Hematopoietic multipotent progenitor cell treated with erythropoietin and hydrocortisone succinate and interleukin-3 and kit ligand, for 4 days (in vitro differentiated cells): ENCODE measurements at places on chromosomes 1 and 21.

DNA sequence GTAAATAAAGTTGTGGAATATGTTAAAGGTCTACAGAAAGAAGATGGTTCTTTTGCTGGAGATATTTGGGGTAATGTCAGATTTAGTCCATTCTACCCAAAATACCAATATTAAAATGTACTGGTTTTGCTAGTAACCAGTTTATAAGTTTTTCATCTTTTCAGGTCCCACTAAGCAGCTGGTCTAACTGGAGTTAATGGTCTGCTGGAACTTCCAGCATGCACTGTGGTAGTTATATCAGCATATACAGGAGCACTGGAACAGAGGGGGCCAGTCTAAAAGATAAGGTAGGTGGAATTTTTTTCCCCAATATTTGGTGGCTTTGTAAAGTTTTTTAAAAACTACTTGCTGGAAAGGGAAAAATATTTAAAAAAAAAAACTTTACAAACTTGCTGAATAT is 3.9 kb downstream of the RABGGTB start:
- DNase-seq: no peak

- DNase-seq: no peak
Observed at GRCh38 chr1:19067182-19067911, 110.9 kb upstream of the IFFO2 start.

- DNase-seq: no peak
Observed at GRCh38 chr1:59561796-59562195, 253.0 kb upstream of the HOOK1 start.

GRCh38 chr1:23528250-23528978 is 2.6 kb downstream of the E2F2 start:
- peak; percentile 98 for DNase-seq

- DNase-seq: no peak
Observed at GRCh38 chr1:182990413-182991144, 32.6 kb upstream of the LAMC1 start.

GRCh38 chr1:93079685-93080141 is 630 bp downstream of the MTF2 start:
- DNase-seq: peak; percentile 74

DNA sequence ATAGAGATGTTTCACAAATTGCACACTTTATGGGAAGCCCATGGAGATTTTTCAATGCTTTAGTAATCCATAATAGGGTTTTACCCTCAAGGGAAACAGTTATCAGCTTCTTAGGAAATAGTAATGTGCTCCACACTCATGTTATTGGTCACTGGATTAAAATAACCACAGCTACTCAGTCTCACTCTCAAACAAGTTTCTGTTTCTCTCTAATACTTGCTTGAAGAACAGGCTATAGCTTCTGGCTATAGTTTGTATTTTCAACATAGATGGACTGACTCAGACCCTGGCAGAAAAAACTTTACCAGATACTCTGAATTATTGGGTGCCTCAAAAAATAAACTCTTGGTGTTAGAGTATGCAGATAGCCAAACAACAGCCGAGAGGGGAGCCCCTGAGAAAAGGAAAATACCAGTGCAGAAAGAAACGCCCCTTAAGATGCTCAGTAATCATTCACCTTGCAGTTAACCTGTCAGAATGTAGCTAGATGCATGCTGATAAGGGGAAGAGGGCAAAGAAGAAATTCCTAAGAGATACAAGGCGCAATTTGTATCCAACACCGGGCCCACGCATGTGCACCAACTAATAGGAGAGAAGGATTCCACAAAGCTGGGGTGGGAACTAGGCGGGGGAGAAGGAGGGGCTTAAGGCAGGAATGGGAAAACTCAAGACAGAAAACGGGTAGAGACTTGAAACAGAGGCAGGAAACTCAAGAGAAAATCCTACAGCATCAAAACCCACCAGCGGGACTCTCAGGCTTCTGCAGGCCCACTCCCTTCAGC is 30.4 kb upstream of the PDE4B start:
- DNase-seq: no peak

DNA sequence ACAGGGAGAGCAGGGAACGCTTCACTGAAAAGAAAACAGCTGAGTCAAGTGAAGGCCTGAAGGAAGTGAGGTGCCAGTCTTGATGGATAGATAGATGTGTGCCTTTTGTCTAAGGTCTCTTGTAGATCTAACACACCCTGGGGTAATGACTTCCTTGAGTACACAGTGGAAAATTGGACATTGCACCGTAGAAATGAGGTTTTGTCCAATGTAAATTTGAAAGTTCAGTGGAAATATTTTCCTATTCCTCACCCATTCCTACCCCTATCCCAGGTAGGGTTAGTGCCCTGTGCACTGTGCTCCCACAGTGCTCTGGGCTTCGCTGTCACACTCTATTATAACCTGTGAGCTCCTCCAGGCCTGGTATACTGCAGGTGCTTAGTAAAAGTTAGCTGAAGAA is 24.3 kb downstream of the ZMYND12 start:
- no peak for DNase-seq

GRCh38 chr1:102434421-102434820 is 437.7 kb upstream of the OLFM3 start:
- peak; percentile 48 for DNase-seq

GRCh38 chr1:227065311-227065710 is 125.2 kb downstream of the COQ8A start:
- no peak for DNase-seq

- DNase-seq: no peak
Observed at GRCh38 chr1:219441884-219442283, 171.0 kb downstream of the ZC3H11B start.

DNA sequence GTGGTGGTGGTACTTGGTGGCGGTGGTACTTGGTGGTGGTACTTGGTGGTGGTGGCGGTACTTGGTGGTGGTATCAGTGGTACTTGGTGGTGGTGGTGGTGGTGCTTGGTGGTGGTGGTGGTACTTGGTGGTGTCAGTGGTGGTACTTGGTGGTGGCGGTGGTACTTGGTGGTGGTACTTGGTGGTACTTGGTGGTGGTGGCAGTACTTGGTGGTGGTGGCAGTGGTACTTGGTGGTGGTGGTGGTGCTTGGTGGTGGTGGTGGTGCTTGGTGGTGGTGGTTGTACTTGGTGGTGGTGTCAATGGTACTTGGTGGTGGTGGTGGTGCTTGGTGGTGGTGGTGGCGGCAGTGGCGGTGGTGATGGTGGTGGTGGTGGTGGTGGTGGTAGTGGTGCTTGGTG is 20.2 kb downstream of the COQ8A start:
- no peak for DNase-seq

DNA sequence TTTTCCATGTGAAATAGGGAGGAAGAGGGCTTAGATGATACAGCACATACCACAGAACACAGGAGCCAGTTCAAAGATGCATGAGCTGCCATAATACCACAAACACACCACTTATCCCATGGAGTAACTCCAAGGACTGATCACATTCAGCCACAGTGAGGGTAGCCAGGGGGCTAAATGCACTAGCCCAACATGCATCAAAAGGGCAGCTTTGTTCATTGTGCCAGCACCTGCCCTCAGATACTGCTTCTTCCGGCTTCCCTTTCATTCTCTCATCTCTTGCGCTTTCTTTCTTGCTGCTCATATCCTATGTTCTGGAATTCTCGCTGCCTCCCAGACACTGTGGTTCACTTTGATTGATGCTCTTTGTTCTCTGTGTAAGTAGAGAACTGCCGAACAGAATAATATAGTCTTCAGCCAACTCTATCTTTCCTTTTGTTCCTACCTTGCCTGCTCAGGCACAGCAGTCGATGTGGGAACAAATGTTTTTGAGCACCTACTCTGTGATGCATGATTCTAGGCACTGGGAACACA is 50.0 kb upstream of the SYT6 start:
- no peak for DNase-seq

DNA sequence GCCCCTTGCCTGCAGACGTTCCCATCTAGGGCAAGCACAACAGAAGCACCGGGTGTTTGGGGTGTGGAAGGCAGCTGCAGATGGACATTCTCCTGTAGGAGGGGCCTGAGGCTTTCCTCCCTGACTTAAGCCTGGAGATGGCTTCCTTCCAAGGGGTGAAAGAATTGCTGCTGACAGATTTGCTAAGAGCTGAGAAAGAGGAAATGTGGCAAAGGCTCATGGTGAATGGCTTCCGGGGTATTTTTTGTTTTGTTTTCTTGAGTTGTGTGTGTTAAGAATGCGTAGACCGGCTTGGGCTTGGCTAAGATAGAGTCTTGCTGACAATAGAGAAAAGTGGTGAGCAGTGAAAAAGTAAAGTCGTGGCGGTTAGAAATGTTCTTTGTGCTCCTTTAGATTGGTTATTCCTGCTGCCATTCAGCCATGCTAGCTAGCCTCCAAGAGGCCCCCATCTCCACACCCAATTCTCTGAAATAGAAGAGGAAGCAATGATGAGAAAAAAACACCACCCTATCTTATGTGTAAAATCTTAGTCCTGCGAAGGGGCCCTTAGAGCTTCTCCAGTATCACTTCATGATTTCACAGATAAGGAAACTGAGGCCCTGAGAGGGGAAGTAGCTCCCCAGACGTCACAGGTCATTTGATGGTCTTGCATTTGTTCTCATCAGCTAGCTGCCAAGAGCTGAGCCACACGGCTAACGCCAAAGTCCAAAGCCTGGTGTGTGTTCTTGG is 36.9 kb downstream of the EIF2D start:
- DNase-seq: peak; percentile 95

GRCh38 chr21:26388731-26389231 is 184.3 kb downstream of the CYYR1 start:
- DNase-seq: no peak

DNA sequence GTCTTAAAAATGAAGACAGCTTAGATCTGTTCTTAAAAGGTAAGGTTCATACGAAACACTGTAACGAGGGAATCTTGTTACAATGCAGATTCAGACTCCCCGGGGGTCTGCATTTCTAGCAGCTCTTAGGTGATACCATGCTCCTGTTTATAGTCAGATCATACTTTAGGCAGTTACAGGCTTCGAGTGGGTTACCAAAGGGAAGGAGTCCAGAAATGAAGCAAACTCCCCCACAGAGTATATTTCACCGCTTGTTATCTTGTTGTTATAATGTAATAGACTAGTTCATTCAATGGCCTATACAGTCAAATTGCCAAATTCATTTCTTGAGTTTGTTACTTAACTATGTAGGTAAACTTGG is 601.1 kb downstream of the USP25 start:
- no peak for DNase-seq

GRCh38 chr1:60947367-60947766 is 135.0 kb upstream of the NFIA start:
- no peak for DNase-seq

DNA sequence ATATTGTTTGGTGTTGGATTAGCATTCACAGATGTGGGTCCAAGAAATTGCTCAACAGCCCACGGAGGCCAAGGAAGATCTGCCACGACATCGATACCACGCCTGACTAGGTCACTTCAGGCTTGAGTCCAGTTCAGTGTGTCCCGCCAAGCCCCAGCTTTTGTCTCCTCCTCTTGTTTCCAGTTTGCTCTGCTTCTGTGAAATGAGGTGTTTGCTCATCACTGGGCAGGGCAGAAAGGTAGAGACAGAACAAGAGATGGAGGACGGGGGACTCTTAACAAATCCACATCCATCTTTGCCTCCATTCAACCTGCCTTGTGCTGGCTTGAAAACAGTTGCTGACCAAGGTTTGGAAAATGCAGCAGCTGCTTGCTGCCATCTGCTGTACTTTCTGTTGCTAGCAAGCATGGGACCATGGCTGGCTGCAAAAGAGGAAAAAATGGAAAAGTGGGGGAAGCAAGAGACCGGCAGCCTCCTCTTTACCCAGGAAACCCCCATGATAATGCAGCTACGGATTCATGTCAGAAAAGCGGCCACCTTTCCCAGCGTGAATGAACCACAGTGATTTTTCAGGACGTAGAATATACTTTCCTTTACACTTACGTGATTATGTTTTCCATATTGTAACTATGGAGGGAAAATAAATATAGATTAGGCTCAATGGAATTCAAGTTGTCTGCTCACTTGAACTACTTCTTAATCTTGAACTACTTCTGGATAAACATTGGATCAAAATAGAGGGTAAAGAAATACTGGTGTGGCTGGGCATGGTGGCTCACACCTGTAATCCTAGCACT is 80.2 kb upstream of the GREM2 start:
- DNase-seq: peak; percentile 14

DNA sequence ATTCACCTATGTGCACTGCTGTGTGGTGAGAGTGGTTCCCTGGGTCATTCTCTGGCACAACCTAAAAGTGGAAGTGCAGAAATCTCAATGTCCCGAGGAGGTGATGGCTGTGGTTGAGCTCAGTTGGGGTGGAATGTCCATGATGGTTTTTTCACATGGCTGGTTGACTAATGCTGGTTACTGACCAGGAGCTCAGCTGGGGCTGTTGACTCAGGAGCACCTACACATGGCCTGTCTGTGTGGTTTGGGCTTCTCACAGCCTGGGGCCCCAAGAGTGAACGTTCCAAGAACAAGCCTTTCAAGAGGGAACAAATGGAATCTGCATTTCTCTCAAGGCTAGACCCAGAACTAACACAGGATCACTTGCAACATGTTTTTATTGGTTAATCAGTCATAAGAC is 6.4 kb upstream of the KANK4 start:
- DNase-seq: no peak

DNA sequence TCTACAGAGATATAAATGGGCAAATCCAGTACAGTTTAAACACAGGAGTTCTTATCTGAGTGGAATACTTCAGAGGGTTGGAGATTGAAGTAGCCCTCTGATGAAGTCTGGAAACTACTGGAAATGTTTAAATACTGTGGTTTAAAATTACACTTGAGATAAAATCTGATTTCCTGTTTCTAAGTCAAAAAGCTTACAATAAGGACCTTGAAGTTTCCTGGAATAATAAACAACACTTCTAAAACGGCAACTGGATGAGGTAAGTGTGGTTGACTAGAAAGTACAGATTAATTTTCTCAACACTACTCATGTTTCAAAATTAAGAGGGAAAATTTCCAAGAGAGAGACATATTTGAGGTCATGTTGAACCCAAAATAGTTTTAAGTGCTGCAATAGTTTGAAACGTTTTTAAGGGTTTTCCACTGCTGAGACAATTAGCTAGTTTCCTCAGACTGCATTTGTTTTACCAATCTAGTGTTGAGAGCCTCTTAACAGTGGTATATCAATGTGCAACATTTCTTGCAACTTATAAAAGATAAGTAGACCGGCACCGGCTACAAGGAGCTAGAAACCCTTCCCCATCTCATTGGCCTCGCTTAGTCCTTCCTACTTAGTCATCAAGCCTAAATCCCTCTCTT is 27.4 kb downstream of the KCNA3 start:
- DNase-seq: peak; percentile 58

GRCh38 chr1:226725897-226726267 is 13.2 kb downstream of the ITPKB start:
- no peak for DNase-seq

GRCh38 chr1:233252441-233252840 is 43.1 kb downstream of the PCNX2 start:
- peak; percentile 56 for DNase-seq

GRCh38 chr21:42691901-42692559 is 38.6 kb downstream of the PDE9A start:
- no peak for DNase-seq

DNA sequence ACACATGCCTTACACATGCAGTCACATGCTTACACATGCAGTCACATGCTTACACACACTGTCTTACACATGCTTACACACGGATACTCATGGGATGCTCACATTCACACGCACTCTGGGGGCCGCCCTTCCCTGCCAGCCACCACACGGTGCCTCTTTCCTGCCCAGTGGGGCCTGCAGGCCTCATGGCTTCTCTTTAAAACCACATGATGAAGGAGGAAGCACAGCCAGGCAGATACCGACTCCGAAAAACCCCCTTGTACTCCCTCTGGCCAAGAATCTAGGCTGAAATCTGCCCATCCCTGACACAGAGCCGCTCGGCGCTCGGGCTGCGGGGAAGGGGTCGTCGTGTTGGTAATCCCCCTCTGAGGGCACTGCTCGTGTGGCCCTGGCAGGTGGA is 113.0 kb downstream of the PRDM16 start:
- peak; percentile 71 for DNase-seq

GRCh38 chr1:232905331-232906034 is 44.9 kb upstream of the NTPCR start:
- peak; percentile 51 for DNase-seq
